Epithelial cell of umbilical artery (primary cell): ENCODE measurements at places on chromosomes 13 and 19. TPM values are rescaled to one million over a fixed set of nuclear protein-coding genes. Genes with fewer than 3 reads are reported as not detected.

BST2 gene
- 146 and 1,184 TPM in 2 replicates for total RNA-seq

PROZ gene
- total RNA-seq = not detected in 2 replicates

PPP1R15A gene
- 24.4 and 27.2 TPM in 2 replicates for total RNA-seq

COMMD6 gene
- total RNA-seq = 28.3 and 104 TPM in 2 replicates

ZNF793 gene
- under 0.01 and 0.15 TPM in 2 replicates for total RNA-seq

CATSPERD gene
- not detected in 2 replicates for total RNA-seq

SLITRK6 gene
- not detected in 2 replicates for total RNA-seq

NLRP7 gene
- total RNA-seq = not detected in 2 replicates

ZNF99 gene
- total RNA-seq = not detected in 2 replicates

FPR1 gene
- total RNA-seq = not detected in 2 replicates

ZNF547 gene
- total RNA-seq = 1.6 and 2.1 TPM in 2 replicates

ZNF865 gene
- 0.61 and 0.65 TPM in 2 replicates for total RNA-seq

GPR12 gene
- not detected in 2 replicates for total RNA-seq

ADPRHL1 gene
- under 0.01 and 0.30 TPM in 2 replicates for total RNA-seq

KL gene
- 0.15 TPM in 1 of 2 replicates, not detected in the other for total RNA-seq

SBK3 gene
- 0.32 TPM in 1 of 2 replicates, not detected in the other for total RNA-seq

CLEC17A gene
- under 0.01 TPM in 1 of 2 replicates, not detected in the other for total RNA-seq

GGACT gene
- 5.8 and 5.9 TPM in 2 replicates for total RNA-seq

B3GNT8 gene
- 2.6 and 4.4 TPM in 2 replicates for total RNA-seq

CDC42EP5 gene
- total RNA-seq = 29.6 and 40.3 TPM in 2 replicates

PSG7 gene
- not detected in 2 replicates for total RNA-seq

URAD gene
- not detected in 2 replicates for total RNA-seq

ADAMTS10 gene
- 1.4 and 1.6 TPM in 2 replicates for total RNA-seq

KIR2DL1 gene
- total RNA-seq = not detected in 2 replicates

KLK4 gene
- total RNA-seq = not detected in 2 replicates

FAAP24 gene
- 2.3 and 2.7 TPM in 2 replicates for total RNA-seq

OR10H4 gene
- total RNA-seq = not detected in 2 replicates

NCAN gene
- under 0.01 TPM in 1 of 2 replicates, not detected in the other for total RNA-seq

IZUMO2 gene
- not detected in 2 replicates for total RNA-seq

GPC6 gene
- 0.32 and 1.5 TPM in 2 replicates for total RNA-seq

ATP4B gene
- total RNA-seq = not detected in 2 replicates
